ENCODE measurements at places on chromosomes 6 and 20.

DNA sequence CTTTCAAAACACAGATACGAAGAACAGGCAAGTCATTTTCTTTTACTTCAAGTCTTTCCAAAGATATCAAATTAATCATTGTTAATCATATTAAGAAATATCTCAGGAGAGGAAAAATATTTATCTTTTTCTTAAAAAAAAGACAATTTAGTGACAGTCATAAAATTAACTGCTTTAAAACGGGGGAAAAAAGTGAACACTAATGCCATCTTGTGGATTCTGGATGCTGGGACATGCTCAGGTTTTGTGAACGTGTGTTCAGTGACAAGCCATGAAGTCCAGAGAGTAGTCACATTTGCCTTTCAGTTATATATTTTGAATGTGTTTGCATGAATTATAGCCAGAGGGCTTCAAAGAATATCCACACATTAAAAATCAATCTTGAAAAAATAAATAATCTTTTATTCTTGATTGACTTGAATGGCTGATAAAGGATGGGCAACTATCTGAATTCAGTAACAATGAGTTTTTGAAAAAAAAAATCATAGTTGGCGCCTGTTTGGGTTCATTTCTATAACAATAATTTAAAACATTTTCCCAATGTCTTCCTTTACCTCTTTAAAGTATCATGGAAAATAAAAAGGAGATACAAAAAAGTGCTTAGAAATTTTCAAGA is 74.7 kb upstream of the NOX3 start:
- DNase-seq = peak; percentile 10

- peak; percentile 31 for DNase-seq
These were observed 1.1 kb downstream of the MGME1 start for GRCh38 chr20:17969884-17970409.

GRCh38 chr6:55014321-55015088 is 159.8 kb upstream of the HCRTR2 start:
- no peak for DNase-seq

DNA sequence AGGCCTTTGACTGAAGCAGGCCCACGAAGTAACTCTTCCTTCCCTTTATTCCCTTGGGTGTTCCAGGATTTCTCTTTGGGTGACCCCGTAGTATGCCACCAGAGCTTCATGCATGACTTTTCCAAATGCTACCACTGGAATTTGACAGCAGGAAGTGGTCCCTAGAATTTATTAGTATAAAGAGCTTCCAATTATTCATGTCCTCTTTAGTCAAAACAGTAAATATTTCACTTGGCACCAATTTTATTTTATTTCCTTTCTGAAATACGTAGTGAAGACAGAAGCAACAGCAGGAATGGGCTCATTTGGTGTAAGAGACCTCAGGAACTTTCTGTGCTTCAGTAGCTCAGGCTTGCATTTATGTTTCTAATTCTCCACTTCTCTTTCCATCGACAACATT is 151.3 kb downstream of the LCA5 start:
- DNase-seq = no peak

DNA sequence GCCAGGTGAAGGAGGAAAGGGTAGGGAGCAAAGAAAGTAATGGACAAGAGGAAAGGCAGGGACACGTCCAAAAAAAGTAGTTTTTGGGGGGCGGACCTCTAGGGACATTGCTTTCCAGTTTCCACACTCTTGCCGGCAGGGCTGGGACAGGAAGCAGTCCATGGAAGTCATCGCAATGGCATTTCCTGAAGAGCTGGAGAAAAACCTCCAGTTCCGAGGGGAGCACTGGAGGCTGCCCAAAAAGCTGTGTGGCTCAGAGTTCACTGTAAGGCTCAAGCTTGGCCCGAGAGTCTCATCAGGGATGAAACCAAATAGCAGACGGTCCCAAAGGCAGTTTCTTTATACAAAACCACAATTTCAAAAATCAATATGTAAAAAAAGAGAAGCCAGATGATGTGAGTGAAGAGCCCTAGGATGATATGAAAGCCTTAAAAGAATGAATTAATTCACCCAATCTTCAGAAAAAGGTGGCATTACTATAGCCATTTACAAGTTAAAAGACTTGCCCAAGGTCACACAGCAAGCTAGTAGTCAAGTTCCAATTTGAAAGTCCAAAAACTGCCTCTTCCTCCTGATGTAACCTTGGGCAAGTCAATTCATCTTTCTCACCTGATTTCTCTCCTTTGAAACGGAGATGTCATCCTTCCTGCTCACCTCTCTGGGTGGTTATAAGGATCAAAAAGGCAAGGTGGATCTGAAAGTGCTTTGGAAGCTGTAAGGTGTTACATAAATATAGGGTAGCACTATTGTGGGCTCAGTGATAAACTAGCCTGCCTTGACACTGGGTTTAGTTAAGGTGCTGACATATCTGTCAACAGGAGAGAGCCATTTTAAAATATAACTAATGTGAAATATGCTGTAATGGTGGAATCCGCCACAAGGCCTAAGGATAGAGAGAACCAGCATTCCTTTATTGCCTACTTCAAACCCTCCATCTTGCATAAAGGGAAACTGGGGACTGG is 9.1 kb downstream of the BCL2L1 start:
- no peak for DNase-seq

- no peak for DNase-seq
These were observed 415.6 kb upstream of the RNF217 start for GRCh38 chr6:124546601-124547000.
